Myocyte (in vitro differentiated cells): ENCODE measurements at places on chromosomes 7 and 10.

DNA sequence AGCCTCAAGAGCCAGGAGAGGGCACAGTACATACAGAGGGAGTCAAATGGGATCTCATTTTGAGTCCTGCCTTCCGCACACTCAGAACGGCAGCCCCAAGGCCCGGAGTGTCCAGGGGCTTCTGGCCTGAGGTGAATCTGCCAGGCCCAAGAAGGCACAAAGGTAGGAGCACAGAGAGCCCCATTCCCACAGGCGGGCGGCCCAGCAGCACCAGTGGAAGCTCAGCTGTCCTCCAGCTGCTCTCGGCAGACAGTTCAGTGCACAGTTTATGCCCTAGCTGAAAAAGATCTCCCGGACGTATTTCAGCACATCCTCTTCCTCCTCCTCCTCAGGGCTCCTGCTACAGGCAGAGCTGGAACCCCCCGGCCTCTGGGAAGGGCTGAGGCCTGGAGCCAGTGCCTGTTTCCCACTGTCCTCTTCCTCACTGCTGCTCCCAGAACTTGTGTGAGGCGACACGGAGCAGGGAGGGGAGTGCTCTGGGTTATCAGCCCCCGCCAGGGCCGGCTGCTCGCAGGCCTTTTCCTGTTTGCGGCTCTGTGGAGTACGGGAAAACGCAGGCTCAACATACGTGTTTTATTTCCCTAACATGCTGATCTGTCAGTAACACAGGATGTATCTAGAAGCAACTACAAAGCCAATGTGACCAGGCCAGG lies 4.0 kb downstream of the CYREN start:
- DNase-seq = no peak

DNA sequence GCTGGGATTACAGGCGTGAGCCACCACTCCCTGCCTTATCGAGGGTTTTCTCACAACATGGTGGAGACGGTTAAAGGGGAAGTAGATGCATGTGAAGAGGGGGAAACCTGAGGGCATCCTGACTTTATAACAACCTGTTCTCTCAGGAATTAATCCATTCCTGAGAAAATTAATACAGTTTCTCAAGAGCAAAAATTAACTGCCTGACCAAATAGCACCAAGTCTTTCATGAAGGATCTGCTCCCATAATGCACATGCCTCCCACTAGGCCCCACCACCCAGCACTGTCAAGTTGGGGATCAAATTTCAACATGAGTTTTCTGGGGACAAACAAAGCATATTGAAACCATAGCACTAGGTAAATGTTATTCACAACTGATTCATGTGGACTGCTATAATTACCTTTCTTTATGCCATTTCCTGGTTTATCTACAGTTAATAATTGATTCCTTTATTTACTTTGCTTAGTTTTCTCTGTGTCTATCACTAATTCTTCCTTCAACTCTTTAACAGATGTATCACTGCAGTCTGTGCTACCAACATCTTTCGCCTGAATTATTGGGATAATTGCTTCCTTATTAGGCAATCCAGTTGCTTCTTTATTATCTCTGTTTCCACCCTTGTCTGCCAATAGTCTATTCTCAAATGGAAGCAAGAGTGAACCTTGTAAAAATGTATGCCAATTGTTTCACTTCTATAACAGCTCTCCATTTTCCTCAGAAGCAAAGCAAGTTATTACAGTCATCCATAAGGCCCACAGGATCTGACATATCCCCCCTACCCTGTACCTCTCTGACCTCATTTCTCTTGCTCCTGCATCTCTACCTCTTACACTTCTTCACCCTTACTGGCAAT lies 12.9 kb upstream of the MICU1 start:
- no peak for DNase-seq

DNA sequence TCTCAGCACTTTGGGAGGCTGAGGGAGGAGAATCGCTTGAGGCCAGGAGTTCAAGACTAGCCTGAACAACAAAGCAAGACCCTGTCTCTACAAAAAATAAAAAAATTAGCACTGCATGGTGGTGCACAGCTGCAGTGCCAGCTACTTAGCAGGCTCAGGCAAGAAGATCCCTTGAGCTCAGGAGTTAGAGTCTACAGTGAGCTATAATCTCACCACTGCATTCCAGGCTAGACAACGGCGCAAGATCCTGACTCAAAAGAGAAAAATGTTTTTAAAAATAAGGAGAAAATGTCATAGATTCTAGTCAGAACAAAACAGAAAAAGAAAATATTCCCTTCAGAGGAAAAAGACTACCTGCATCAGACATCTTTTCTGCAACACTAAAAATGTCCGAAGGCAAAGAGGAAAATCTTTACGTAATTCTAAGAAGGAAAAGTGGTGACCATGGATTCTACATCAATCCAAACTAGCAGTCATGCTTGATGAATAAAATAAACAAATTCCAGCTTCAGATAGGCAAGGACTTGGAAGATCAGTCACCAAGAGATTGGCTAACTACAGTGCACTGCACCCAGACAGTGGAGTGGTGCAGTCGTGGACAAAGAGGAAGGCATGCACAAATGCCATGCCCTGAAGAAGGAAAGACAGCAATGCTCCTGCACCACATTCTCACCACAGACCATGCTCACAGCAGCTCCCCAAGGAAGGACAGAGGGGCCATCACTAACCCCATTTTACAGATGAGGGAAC lies 54.3 kb downstream of the ERCC6 start:
- peak; percentile 17 for DNase-seq

GRCh38 chr7:136883046-136883445 lies 14.6 kb downstream of the CHRM2 start:
- peak; percentile 36 for DNase-seq

- no peak for DNase-seq
These were observed 81.9 kb downstream of the NPTX2 start for GRCh38 chr7:98698976-98699375.

DNA sequence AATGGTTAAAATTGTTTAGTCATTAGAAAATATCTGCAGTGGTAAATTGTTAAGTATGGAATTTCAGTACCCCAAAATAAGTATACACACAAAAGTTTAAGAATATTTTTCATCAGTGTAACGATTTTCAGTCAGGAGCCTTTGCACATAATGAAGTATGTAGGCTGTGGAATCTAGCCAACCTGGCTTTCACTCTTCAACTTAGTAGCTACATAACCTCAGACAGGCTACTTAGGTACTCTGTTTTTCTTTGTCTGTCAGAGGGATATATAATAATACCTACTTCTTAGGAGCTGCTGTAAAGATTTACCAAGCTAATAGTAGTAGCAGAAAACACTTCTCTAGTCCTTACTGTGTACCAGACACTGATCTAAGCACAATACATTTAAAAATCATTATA lies 137.5 kb downstream of the ZEB1 start:
- DNase-seq = no peak

- peak; percentile 73 for DNase-seq
These were observed 44.9 kb downstream of the PPP1R3C start for GRCh38 chr10:91587710-91588638.

GRCh38 chr7:2031451-2031845 lies 201.3 kb downstream of the MAD1L1 start:
- DNase-seq = no peak

- no peak for DNase-seq
These were observed 368.5 kb upstream of the MGMT start for GRCh38 chr10:129098517-129098916.

DNA sequence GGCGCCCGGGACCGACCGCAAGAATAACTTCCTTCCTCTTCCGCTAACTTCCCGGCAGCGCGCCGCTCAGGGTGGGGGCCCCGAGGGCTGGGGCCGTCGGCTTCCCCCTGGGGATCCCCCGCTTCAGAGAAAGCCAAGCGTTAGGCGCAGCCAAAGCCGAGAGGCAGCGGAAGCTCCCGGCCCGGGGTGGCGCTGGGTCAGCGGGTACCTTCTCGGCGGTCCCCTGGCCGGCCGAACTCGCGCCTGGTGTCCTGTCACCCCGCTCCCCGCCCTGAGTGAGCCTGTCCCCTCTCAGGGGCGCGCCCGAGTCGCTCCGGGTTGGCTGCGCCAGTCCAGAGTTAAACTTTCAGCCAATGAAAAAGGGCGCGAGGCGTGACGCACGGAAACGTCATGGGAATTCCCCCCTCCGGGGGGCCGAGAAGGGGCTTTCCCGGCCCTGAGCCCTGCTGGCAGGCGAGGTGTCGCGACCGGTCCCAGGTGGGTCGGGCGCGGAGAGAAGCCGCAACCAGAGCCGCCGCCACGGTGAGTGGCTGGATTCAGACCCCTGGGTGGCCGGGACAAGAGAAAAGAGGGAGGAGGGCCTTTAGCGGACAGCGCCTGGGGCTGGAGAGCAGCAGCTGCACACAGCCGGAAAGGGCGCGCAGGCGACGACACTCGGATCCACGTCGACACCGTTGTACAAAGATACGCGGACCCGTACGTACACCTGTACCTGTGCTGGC lies 1.3 kb upstream of the NFKB2 start:
- DNase-seq = peak; percentile 96

- no peak for DNase-seq
These were observed 85.6 kb upstream of the PDCD4 start for GRCh38 chr10:110786172-110786571.

DNA sequence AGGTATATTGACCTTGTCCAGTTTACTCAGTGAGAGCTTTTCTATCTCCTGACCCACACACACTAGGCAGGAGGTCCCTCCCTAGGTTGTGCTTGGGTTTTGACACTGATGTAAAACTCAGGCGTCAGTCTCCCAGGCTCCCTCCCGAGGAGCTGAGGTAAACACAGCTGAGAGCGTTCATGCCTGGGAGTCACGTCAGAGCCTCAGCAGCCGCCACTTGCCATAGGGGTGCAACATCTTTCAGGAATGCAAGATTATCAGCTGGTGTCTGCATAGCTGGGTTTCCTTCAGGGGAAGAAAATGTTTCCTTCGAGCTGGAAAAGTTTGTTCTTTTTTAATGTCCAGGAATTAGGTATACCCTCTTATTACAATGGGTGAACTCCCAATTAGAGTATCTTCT lies 70.6 kb downstream of the FGFR2 start:
- no peak for DNase-seq

- DNase-seq = no peak
These were observed 205.2 kb downstream of the GLRX3 start for GRCh38 chr10:130341356-130341755.

GRCh38 chr10:77478247-77478961 lies 159.2 kb downstream of the KCNMA1 start:
- peak; percentile 74 for DNase-seq

- DNase-seq = peak; percentile 30
These were observed 13.1 kb downstream of the CNPY1 start for GRCh38 chr7:155533120-155533826.

DNA sequence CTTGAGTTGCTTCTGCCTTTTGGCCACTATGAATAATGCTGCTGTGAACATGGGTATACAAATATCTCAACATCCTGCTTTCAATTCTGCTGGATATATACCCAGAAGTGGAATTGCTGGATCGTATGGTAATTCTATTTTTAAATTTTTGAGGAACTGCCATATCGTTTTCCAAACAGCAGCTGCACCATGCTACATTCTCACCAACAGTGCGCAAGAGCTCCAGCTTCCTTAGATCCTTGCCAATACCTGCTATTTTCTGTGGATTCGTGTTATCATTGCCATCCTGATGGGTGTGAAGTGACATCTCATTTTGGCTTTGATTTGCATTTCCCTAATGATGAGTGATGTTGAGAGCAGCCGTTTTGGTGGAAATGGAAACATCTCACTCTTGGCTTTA lies 26.7 kb downstream of the FRMD4A start:
- DNase-seq = no peak

DNA sequence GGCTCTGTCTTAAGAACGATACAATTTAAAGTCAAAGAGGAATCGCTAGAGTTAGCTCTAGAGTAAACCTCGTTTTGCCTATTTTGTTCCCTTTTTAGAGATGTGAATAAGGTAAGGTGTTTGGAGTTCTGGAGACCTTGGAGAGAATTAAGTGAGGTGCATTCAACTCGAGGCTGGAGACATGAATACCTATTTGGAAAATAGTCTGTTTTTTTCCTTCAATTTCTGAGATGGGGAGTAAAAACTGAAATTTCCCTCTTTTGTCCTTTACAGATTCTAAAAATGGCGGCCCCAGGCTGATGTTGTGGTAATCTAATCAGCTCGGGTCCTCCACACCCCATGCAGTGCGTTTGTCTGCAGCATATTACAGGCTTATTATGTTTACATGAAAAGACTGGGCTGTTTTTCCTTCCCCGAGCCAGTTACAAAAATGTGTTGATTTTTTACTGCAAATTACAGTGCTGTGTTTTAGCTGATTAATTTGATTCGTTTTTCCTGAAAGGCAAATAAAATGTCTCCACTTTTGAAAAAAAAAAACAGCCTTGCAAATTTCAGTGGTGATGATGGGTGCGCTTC lies 1.5 kb downstream of the KMT2E start:
- DNase-seq = peak; percentile 55

GRCh38 chr7:85567983-85568382 lies 381.1 kb upstream of the SEMA3D start:
- DNase-seq = no peak

DNA sequence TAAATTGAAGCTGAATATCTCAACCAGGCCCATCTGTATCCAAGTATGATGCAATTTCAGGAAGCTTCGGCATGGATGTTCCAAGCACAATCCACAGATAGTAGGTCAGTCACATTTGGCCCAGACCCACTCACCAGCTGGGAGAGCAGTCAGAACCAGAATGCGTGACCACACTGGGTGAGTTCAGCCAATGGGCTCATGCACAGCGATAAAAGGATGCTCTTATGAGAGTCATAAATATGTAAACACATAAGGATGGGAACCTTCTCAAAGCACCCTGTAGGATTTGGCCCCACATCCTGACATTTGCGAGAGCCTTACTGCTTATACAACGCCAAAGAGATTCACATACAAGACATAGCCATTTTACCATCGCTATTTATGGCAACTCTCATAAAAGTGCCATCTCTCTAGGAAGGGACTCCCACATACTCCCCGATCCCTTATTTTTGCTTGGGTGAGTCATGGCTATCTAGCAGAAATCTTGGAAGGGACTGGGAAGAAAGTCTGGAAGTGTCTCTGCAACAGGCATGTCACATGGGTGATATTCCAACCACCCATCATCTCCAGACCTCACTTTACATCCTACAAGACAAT lies 3.0 kb downstream of the AFAP1L2 start:
- no peak for DNase-seq

DNA sequence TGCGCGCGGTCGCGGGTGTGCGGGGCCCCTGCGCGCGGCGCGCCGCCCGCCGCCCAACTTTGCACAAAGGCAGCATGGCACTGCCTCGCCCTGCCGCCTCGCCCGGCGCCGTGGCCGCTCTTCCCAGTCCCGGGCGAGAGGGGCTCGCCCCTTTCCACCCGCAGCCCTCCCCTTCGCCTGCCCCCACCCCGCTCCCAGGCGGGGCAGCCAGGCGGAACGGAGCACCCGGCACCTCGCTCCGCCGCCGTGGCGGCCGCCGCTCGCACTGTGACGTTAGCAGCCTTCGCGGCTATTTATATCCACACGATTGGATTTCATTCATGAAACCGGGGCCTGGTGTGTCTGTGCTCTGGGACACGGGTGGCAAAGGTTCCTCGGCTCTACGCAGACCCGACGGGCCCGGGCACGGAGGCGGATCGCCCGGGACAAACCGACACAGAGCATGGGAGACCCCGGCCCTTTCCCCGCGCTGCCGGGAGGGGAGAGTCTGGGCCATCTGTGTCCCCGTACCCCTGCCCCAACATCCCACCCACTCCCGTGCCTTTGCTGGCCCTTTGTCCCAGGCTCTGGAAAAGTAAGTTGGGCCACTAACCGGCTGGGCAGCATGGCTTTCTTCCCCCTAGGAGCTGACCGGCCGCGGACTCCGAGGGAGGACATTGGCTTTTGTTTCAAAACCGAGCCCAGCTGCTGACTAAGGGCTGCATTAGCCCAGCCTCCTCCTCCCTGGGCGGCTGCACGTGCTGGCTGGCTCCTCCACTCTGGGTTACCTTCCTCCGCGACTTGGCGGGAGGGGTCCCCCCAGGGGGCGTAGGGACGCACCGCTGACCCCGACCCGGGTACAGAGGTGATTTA lies at the start of gene RHOBTB1:
RHOBTB1 (minus strand) TSS at position 128 of the 852 bp plus-strand sequence. CDS start 32,643 bp downstream, outside the sequence.
- DNase-seq = peak; percentile 93
